ENCODE measurements at places on chromosomes 7 and 10. TPM values are rescaled to one million over a fixed set of nuclear protein-coding genes. Genes with fewer than 3 reads are reported as not detected.

TMEM225B gene
- total RNA-seq, result 4.2 TPM

TRIM73 gene
- 0.72 TPM for total RNA-seq

ZCWPW1 gene
- 1.8 TPM for total RNA-seq

FAM20C gene
- total RNA-seq, result 130 TPM

FAM131B gene
- 3.9 TPM for total RNA-seq

LSM8 gene
- total RNA-seq, result 35.0 TPM

STEAP1B gene
- 4.4 TPM for total RNA-seq

CALML5 gene
- total RNA-seq, result not detected

CFAP58 gene
- total RNA-seq, result 0.65 TPM

CDK14 gene
- 26.3 TPM for total RNA-seq

SAP25 gene
- total RNA-seq, result 1.5 TPM

EN2 gene
- not detected for total RNA-seq

CCDC186 gene
- 8.9 TPM for total RNA-seq

OR13A1 gene
- 0.08 TPM for total RNA-seq

PGAM1 gene
- total RNA-seq, result 737 TPM

LRRD1 gene
- total RNA-seq, result 0.56 TPM

ELMO1 gene
- total RNA-seq, result 2.3 TPM

TLL2 gene
- 0.26 TPM for total RNA-seq

ACTA2 gene
- total RNA-seq, result 129 TPM

CALHM3 gene
- total RNA-seq, result not detected

TAS2R3 gene
- 1.1 TPM for total RNA-seq

IDE gene
- 23.3 TPM for total RNA-seq

ZP3 gene
- 2.1 TPM for total RNA-seq

GTF2IRD1 gene
- total RNA-seq, result 16.5 TPM

Data from epithelial cell of alveolus of lung (primary cell).